ENCODE measurements at places on chromosomes 5 and 9. TPM values are rescaled to one million over a fixed set of nuclear protein-coding genes. Genes with fewer than 3 reads are reported as not detected.

- no peak for DNase-seq
These were observed 43.7 kb downstream of the STK10 start for GRCh38 chr5:172144291-172144815.

DNA sequence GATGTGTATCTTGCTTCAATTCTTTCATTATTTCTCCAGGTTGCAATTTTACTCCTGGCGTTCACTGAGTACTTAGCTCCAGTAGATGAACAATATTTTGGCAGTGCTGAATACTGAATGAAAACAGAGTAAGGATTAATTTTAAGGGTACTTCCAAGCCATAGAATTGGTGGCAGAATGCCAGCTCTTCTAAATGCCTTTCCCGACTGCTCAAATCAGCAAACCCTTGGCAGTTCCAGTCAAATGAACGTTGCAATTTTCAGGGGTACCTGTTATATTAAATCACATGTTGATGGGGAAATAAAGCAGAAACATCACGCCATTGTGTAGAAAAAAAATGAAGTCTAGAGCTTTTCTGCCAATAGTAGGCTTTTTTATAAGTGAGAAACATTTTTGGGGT is 282.4 kb upstream of the RPS23 start:
- DNase-seq: no peak

DNA sequence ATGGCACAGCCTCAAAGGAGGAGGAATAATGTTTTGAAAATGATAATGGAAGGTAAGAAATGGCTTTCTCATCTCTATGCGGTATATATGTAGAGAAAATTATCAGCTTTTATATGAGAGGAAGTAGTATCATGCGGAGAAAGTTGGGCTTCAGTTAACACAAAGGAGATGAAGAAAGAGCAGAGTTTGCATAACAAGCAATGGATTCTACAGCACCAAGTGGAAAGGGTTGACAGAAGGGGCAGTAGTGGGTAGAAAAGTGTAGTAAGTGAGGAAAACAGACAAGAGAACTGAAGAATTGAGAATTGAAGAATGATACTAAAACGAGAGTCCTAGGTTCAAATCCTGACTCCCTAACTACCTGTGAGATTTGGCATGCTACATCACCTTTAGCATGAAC is 51.0 kb downstream of the GNG10 start:
- DNase-seq: no peak

- no peak for DNase-seq
These were observed 9.3 kb upstream of the OR13F1 start for GRCh38 chr9:104494808-104495207.

- no peak for DNase-seq
These were observed 336.9 kb downstream of the ENC1 start for GRCh38 chr5:74303578-74303977.

DNA sequence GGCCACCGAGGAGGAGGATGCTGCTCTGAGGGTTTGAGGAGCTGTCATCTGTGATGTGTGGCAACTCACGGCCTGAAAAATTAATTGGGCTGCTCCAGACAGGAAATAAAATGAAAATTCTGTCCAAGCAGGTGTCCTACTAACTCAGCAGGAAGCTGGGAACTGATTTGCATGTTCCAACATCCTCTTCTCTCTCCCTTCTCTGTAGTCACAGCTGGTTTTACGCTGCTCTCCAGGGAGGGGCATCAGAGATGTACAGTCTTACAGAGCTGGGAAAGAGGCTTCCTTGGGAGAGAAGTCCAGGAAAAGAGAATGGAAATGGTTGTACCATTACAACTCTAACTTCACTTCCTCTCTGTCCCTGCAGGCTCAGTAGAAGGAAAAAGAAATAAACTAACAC is 24.2 kb upstream of the SIL1 start:
- DNase-seq: no peak

DNA sequence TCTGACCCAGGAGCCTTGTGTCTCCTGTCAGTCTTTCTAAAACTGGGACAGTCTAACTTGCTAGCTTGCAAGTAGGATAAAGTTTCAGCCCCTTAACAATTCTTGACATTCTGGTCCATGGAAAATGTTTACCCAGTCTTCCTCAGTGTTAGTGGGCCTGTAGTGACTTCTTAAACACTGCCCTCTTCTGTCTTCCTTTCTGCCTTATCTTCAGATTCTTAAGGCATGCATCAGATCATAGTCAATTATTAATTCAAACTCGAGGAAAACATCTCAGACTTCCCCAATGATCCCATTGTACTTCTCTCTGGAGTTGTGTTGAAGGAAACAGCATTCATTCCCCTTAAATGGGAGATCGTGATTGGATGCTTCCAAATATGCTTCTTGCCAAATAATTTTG is 1199.8 kb downstream of the DTWD2 start:
- no peak for DNase-seq

GRCh38 chr5:124528838-124529237 is 217.6 kb downstream of the ZNF608 start:
- no peak for DNase-seq

DNA sequence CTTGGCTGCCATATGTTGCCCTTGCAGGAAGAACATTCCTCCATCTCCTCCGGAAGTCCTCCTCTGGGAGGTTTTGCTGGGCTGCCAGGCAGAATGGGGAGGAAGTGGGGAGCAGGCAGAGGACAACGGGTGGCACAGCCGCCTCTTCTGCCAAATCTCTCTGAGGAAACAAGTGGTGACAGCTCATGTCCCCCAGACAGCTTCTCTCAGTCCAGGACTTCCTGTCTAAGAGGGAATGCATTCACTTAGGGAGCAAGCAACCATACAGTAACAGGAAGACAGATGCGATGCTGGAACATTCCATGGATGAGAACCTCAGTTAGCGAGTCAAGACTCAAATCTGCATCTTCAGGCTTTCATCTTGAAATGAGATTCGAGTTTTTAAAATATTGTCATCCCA is 701.0 kb downstream of the SEMA5A start:
- no peak for DNase-seq

- DNase-seq: no peak
These were observed 177.2 kb upstream of the TUT7 start for GRCh38 chr9:86531273-86531970.

GRCh38 chr9:8251566-8251965 is 452.0 kb upstream of the DMAC1 start:
- no peak for DNase-seq

- no peak for DNase-seq
These were observed 1.6 kb downstream of the GTF3C4 start for GRCh38 chr9:132671620-132672412.

DNA sequence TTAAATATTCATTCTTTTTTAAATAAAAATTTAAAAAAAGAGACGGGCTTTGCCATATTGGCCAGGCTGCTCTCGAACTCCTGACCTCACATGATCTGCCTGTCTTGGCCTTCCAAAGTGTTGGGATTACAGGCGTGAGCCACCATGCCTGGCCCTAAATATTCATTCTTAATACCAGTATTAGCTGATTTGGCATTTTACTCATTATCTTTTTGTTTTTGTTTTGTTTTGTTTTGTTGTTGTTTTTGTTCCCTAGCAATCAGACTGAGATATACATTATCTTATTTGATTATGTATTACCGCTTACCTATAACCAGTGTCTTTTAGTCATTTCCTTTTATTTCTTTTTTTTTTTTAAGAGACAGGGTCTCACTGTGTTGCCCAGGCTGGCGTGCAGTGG is 37.9 kb downstream of the RNF44 start:
- DNase-seq: no peak

- no peak for DNase-seq
These were observed 55.9 kb downstream of the SECISBP2 start for GRCh38 chr9:89374176-89374575.

DNA sequence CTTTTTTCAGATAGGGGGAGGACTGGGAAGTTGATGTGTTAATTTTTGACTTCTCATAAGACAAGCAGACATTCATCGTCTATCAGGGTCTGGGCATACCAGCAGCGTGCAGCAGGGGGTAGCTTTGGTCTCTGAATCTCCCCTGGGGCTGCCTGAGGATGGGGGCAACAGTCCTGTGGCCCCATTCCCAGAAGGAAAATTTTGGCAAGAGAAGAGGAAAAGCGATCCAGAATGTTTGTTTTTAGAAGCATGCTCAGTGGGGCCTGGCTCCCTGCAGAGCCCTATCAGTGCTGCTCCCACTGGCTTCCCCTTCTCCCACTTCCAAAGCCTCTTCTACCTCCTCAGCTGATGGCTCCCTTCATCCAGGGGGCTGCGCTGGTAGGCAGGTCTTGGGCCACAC is 194.8 kb upstream of the IL12B start:
- no peak for DNase-seq

GRCh38 chr5:107666051-107666655 is 4.6 kb downstream of the EFNA5 start:
- DNase-seq: no peak

DNA sequence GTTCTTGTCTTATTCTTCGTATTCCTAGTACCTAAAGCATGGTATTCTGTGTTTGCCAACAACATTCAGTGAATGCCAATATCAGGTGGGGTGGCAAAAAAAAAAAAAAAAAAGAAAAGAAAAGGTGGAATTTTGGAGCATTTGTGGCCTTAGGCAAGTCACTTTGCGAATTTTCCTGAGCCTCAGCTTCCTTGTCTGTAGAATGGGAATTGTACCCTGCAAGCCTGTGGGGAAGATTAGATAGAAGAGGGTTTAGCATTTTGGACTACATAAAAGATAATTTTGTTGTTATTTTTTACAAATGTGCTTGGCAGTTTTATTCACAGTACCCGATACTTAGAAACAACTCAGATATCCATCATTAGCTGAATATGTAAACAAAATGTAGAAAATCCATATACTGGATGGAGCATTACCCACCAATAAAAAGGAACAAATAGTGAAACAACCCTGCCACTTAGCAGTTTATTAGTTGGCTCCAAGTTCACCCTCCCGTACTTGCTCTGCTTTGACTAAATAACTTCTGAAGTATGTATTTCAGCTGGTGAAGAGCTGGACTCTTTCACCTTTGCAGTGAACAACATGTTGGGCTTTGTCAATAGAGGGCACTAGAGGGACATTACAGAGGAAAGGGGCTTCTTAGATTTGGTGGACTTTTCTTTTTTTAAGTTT is 13.6 kb downstream of the UBE2D2 start:
- DNase-seq: no peak

DNA sequence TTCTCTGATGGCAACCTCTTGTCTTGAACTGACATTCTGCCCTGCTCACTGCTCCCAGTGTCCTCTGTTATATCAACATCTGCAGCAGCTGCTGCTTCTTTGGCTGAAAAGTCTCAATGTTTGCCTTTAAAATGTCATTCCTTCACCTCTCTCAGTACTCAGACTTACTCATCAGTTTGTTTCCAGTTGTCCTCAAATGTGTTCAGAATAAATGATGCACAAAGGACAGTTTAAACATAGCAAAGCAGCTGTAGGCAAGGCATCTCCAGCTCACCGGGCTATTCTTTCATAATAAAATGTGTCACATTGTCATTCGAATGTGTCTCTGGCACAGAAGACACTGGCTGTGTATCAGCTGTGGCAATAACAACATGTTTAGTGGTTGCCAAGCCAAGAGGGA is 590.9 kb upstream of the ZNF608 start:
- DNase-seq: no peak

DNA sequence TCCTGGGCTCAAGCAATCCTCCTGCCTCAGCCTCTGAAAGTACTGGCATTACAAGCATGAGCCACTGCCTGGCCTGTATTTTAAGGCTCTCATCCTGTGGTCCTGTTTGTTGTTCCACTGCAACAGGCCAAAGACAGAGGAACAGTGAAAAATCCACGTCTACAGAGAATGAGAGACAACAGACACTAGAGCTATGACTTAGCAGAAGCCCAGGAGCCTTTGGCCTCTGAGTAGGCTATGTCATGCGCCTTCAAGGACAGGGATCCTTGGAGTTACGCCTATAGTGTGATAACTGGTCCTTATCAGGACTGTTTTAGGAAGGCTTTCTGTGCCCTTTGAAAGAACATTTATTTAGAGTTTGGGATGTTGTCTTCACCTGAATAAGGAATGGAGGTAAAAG is 10.5 kb downstream of the POC5 start:
- DNase-seq: no peak

DNA sequence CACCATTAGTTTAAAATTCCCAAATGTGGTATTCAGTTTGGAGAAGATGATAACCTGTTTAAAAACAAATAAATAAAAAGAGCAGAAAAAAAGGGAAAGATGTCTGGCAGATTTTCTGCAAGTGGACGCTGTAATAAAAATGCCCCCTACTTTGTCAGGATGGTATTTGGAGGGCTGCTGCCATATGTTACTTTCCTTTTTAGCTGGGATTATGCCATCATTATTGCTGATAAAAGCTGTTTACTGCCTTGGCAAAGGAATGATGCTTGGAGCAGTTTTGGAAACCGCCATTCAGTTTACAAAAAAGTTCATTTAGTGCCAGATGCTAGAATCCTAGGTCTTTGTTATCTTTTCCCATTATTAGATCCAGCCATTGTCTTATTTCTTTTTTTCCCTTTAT is 104.8 kb downstream of the PBX3 start:
- DNase-seq: no peak

DNA sequence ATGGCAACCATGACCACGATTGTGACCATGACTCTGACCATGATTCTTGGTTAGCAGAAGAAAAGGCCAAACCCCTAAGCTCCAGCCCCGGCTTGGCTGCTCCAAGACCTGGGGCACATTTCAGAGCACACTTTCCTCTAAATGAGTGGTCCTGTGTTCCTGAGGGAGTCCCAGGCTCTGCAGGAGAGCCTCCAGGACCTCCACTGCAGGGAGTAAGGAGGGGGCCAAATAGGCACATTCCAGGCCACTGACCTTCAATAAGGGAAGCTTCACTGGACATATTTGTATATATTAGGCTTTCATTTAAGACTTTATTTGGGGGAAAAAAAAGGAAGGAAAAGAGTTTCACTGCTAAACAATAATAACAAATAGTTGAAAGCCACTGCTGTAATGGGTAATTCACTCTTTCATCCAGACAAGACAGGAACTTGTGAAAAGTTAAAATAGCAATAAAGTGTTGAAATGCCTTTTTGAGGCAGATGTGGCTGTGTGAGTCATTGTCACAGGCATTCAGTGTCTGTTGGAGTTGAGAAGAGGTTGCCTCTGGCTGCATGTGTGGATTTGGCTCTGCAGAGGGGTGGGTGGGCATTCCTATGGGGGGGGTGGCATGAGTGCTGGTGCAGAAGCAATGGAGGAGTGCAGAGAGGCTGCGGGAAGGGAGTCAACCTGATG is 63.9 kb upstream of the TGFBR1 start:
- no peak for DNase-seq

Gene FGF18
- 0.16 TPM for total RNA-seq

Gene POU5F2
- 1.6 TPM for total RNA-seq

Gene SLC6A7
- 18.9 TPM for total RNA-seq

Gene IL5
- total RNA-seq: not detected

Gene OR1Q1
- not detected for total RNA-seq

Gene FOXD4
- 0.22 TPM for total RNA-seq

Gene IL17B
- total RNA-seq: 0.92 TPM

Gene TXNDC8
- total RNA-seq: not detected

Gene CCDC152
- 0.94 TPM for total RNA-seq

Gene ECSCR
- total RNA-seq: 8.5 TPM

Gene RNF20
- 37.8 TPM for total RNA-seq

Gene SDHA
- 249 TPM for total RNA-seq
